Activated CD4-positive, alpha-beta memory T cell treated with anti-CD3 and anti-CD28 coated beads for 36 hours (primary cell): ENCODE measurements at places on chromosomes 2 and 18. TPM values are rescaled to one million over a fixed set of nuclear protein-coding genes. Genes with fewer than 3 reads are reported as not detected.

Gene CTAGE1
- not detected for total RNA-seq

Gene ALPG
- total RNA-seq = not detected

Gene IL1R2
- total RNA-seq = 35.6 TPM

Gene PLB1
- total RNA-seq = 0.64 TPM

Gene C2orf78
- not detected for total RNA-seq

Gene UGT1A3
- total RNA-seq = not detected

Gene KIAA2012
- not detected for total RNA-seq

Gene SEMA4F
- 7.9 TPM for total RNA-seq

DNA sequence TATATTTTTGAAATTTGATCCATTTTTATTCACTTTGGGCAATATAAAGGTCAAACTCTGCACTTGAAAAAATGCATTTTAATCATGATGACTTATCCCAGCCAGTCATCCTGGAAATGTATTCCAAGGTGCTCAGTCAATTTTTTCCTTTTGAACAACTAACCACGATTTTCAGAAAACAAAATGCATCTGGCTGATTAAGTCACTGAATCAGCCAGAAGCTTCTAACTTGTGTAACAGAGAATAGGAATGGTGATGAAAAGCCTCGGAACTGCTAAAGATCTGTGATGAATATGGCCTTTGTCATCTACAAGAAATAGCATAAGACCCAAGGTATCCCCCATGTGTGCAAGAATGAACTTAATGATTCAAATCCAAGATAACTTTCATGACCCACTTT lies 572.7 kb downstream of the EPHA4 start:
- no peak for DNase-seq

DNA sequence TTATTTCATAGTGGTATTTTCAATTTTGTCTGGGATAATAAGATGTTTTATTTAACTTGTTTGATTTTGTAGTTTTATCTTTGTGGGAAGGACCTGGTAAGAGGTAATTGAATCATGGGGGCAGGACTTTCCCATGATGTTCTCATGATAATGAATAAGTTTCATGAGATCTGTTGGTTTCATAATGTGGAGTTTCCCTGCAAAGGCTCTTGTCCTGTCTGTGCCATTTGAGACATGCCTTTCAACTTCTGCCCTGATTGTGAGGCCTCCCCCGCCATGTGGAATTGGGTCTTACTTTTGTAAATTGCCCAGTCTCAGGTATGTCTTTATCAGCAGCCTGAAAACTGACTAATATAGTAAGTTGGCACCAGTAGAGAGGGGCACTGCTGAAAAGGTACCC lies 77.8 kb upstream of the ARHGAP15 start:
- no peak for DNase-seq

GRCh38 chr18:43031169-43031568 lies 84.3 kb downstream of the RIT2 start:
- DNase-seq = no peak

- DNase-seq = peak; percentile 14
Observed at GRCh38 chr2:170651624-170652325, 63.4 kb upstream of the SP5 start.

DNA sequence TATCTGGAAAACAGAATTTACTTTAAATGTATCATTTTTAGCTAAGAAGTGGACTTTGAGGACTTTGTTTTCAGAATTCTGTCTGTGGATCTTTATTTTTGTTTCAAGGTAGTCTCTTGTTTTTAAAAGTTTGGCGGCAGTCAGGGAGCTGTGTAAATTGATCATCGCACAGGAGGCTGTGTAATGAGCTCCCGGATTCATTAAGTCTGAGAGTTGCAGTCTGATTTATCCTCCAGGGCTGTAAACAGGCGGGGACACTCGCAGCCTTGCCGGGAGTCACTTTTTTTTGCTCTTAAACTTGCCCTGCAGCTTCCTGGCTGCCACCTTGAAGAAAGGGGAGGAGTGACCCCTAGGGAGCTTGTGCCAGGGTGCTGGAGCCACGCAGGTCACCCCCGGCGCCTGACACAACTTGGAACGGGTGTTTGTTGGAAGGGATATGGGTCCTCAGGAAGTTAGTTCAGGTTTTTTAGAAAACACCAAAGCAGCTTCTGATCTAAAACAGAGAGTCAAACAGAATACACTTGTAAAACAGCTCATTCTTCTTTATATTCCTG lies 76.2 kb downstream of the DCDC2C start:
- no peak for DNase-seq

DNA sequence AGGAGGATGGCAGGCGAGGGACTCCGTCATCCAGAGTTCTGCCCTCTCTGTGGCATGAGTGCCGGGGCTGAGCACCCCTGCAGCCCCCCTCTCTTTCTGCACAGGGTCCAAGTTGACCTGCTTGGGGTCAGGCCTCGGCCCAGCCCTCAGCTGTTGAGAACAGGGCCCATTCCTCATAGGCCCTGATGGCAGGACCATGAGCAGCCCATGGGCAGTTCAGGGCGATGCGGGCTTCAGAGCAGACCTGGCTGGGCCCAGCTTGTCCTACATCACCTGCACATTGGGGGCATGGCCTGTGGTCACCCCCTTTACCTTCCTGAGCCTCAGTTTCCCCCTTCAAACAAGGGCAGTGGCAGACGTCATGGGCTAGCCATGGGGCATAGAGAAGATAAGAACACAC lies 238.1 kb downstream of the SEPTIN10 start:
- no peak for DNase-seq

- no peak for DNase-seq
Observed at GRCh38 chr18:48862678-48863270, 88.0 kb downstream of the SMAD7 start.

- no peak for DNase-seq
Observed at GRCh38 chr18:27967913-27968824, 208.8 kb downstream of the CDH2 start.

DNA sequence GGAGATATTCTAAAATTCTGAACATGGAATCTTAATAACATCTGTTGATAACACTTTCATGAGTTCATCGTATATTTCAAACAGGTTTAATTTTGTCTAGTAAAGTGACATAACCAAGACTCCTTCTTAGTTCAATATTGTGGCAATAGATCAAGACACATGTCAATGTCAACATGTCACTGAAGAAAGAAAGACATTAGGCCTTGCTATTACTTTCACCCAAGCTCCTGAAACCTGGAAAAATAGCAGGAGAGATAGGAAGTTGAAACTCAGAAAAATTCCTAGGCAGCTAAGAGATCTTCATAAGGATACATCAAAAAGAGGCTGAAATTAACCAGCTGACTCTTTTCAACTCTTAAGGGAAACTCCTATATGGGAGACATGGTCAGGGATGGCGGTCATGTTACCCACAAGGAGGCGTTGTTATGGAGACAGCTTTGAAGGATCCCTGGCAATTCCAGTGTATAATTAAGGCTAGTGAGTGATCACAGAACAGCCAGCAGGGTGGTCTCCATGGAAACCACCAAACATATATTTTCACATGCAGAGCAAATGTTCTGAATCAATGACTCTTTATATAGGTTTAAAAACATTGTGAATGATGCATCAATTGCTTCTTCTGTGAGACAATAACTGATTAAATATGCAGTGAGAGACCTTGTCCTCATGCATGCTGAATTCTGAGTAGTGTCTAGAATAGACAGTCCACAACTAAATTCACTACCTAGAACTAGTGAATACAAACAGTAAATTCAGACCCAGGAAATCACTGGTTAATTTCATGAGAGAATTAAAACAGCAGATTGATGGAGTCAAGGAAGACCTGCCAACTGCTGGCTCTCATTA lies 115.3 kb upstream of the RIOK3 start:
- no peak for DNase-seq

DNA sequence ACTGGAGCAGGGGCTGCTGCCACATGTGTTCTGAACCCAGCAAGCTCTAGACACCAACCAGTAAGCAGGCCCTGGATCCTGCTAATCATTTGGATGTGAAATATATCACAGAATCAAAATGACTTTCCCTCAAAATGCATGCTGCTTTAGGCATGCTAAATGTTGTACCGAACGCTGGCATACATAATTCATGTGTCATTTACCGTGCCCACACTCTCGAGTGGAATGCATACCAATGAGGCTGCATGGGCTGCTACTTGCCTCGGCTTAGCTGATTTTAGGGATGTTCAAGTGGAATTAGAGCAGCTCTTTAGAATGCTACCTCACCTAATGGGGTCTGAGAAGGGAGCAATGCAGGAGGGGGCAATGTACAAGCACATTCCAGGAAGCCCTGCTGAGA lies 509.6 kb upstream of the RAB6C start:
- DNase-seq = no peak

DNA sequence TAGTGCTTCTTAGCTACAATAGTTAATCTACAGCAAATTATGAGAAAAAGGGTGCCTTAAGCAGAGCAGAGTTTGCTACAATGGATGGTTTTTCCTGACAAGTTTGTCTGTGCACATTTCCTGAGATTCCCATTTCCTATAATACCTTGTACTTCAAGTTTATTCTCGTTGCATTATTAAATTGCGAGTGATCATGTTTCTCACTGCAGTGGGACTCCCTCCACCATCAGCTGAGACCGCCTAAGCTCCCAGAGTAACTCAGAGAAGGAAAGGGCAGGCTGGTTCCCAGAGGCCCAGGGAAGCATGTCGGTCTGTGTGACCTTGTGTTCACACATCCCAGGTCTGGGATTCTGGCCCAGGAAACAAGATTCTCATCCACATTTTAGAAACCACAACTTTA lies 162.1 kb downstream of the ARL4C start:
- DNase-seq = no peak

DNA sequence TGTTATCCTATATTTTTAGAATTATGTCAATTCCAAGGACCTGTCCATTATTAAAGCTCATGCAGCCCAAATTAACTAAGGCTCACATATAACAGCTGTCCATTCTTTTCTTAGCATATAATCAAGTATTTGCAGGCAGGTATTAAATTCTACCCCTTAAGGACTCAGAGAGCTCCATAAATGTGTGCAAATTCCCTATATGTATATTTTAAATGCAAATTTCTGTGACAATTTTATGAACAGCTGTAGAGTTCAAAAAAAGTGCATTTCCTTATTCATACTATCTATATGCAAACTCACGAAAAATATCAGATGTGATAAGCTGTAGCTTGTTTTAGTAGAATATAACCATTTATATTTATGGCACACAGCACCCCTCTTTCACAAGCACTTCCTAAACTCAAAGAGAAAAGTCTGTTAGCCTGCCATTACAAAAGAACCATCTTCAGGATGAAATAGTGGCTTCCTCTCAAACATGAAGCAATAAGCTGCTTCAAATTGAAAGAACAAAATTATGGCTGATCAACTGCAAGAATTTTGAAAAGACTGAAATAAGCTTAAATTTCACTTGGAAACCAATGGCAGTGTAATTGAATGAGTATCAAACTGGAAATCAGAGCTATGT lies 155.0 kb upstream of the REG3G start:
- no peak for DNase-seq

DNA sequence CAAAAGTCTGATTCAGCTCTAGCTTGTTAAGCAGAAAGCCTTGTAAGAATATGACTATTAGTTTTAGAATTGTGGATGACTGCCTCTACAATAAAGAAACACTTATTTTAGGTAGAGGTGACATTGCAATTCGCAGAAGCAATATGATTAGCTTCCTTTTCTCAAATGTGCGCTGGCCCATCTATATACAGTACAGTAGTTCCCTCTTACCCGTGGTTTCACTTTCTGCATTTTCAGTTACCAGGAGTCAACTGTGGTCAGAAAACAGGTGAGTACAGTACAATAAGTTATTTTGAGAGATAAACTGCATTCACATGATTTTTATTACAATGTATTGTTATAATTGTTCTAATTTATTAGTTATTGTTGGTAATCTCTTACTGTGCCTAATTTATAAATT lies 405.1 kb downstream of the GPD2 start:
- DNase-seq = no peak

- DNase-seq = no peak
Observed at GRCh38 chr18:55337908-55338521, 250.0 kb downstream of the TCF4 start.

GRCh38 chr2:174332217-174332963 lies 2.4 kb upstream of the SP9 start:
- no peak for DNase-seq

GRCh38 chr2:20676353-20677215 lies 9.6 kb downstream of the GDF7 start:
- no peak for DNase-seq

GRCh38 chr18:9673296-9674251 lies 34.5 kb upstream of the RAB31 start:
- peak; percentile 54 for DNase-seq

- no peak for DNase-seq
Observed at GRCh38 chr2:201472411-201472810, 20.9 kb downstream of the STRADB start.
